Cerebellum (tissue), 4 donors: ENCODE measurements at places on chromosomes 6 and 20.

GRCh38 chr6:168134560-168135201, 55.7 kb upstream of the FRMD1 start:
- DNase-seq: no peak

DNA sequence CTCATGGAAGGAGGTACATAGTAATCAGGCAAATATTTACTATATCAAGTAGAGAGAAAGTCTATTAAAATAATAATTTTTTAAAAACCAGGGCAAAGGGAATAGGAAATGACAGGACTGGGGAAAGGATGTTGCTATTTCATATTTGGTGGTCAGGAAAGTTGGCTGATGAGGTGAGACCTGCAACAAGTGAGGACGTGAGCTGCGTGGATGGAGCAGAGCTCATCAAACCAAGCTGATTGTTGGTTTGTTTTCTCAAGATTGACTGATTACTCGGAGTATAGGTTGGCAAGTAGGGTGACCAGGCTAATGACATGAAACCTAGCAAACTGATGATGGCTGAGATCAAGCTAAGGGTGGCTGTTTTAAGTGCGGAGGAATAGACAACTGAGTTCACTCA, 6.0 kb downstream of the GJA1 start:
- no peak for DNase-seq

DNA sequence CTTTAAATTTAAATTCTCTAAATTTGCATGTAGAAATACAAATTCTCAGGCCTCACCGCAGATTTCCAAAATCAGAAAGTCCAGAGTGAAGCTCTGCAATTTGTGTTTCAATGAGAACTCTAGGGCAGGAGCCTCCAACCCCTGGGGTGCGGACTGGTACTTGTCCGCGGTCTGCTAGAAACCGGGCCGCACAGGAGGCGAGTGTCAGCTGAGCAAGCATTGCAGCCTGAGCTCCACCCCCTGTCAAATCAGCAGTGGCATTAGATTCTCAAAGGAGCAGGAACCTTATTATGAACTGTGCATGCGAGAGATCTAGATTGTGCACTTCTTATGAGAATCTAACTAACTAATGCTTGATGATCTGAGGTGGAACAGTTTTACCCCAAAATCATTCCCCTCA, 203.0 kb upstream of the PCSK2 start:
- no peak for DNase-seq

- no peak for DNase-seq
These were observed 140.1 kb upstream of the SPACA1 start for GRCh38 chr6:87907521-87907920.
